Transverse colon (tissue), 4 donors: ENCODE measurements at places on chromosomes 2 and 18. TPM values are rescaled to one million over a fixed set of nuclear protein-coding genes. Genes with fewer than 3 reads are reported as not detected.

EDAR gene
- total RNA-seq: not detected

ESPNL gene
- total RNA-seq: 4.4 TPM

CCBE1 gene
- total RNA-seq: 23.9 TPM

ALPI gene
- 35.8 TPM for total RNA-seq

MAP3K19 gene
- total RNA-seq: not detected

XIRP2 gene
- total RNA-seq: 0.27 TPM

RGPD5 gene
- 8.8 TPM for total RNA-seq

OTOS gene
- not detected for total RNA-seq

- H3K4me1 ChIP-seq: no peaks in the 10 kb centered on the region
- H3K27ac ChIP-seq: no peak overlapping the region
- no peak for DNase-seq
- no peaks in the 10 kb centered on the region for H3K27me3 ChIP-seq
- H3K36me3 ChIP-seq: no peaks in the 10 kb centered on the region
- no peak overlapping the region for H3K4me3 ChIP-seq
Measured at GRCh38 chr2:139080244-139080643, 300.1 kb upstream of the NXPH2 start.

DNA sequence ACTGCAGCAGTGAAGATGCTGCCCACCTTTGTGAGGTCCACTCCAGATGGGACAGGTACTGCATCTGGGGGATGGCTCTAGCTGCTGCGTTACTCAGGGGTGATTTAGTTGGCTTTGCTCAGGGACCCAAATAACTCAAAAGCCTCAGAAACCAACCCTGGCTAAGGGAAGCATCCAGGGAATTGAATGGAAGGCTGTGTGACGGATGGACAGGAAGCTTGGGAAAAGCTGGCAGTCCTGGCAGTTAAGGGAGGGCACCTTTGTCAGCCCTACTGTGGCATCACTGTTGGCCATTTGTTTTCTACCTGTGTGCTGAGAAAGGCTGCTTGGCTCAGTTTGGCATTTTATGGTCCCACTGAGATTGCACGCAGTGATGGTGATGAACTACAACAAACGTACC lies 20.5 kb downstream of the HK2 start:
- no peak for DNase-seq
- peak overlapping the region; percentile 79 for H3K27ac ChIP-seq
- H3K36me3 ChIP-seq: no peaks in the 10 kb centered on the region

DNA sequence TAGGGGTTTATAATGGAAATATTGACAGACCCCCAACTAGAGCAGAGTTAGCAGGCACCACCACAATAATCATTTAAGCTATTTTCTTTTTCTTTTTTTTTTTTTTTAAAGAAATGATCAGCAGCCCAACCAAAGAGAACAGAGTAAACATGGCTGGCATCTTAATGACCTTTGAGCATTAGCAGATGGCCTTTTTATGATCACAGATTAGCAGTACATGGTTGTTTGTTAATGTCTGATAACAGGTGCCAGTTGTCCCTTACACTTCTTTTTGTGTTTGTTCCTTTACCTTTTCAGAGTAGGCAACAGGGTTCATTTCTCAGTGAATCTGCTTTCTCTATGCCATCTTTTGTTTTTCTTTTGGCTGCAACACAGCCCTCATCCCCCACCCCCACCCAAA lies 747.0 kb downstream of the BCL11A start:
- H3K27ac ChIP-seq: no peak overlapping the region
- H3K4me1 ChIP-seq: peaks cover 3% of the 10 kb centered on the region
- H3K27me3 ChIP-seq: no peaks in the 10 kb centered on the region
- no peak overlapping the region for H3K4me3 ChIP-seq
- DNase-seq: no peak

GRCh38 chr2:217248312-217248935 lies 388.6 kb upstream of the TNP1 start:
- H3K27ac ChIP-seq: peak overlapping the region; percentile 87
- no peaks in the 10 kb centered on the region for H3K27me3 ChIP-seq
- peaks cover 3% of the 10 kb centered on the region for H3K4me1 ChIP-seq

DNA sequence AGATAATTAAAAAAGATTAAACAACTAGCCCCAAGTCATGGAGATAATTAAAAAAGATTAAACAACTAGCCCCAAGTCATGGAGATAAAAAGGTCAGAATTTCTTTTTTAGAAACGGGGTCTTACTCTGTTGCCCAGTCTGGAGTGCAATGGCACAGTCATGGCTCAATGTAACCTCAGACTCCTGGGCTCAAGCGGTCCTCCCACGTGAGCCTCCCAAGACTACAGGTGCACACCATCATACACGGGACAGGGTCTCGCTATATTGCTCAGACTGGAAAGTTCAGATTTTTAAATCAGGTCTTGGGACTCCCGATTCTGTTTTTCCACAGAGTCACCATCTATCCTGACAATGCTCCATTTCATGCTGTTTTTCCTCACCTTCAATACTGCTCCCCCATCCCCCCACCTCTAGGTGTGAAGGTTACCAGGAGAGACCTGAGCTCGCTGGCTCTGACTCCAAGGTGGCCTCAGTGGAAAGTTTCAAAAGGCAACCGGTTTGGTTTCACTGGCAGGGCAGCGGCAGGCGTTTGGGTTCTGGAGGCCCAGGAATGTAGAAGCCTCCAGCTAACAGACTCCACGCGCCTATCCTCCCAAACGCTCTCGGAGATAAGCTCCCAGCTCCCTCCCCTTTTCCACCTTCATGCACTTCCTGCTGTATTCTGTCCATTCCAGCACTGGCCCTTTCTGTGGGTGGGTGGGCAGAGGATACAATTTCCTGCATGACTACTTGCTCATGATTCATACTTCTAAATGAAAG lies 2.9 kb upstream of the SEMA4C start:
- no peaks in the 10 kb centered on the region for H3K27me3 ChIP-seq
- H3K4me3 ChIP-seq: no peak overlapping the region
- peaks cover 16% of the 10 kb centered on the region for H3K4me1 ChIP-seq
- no peak overlapping the region for H3K27ac ChIP-seq

DNA sequence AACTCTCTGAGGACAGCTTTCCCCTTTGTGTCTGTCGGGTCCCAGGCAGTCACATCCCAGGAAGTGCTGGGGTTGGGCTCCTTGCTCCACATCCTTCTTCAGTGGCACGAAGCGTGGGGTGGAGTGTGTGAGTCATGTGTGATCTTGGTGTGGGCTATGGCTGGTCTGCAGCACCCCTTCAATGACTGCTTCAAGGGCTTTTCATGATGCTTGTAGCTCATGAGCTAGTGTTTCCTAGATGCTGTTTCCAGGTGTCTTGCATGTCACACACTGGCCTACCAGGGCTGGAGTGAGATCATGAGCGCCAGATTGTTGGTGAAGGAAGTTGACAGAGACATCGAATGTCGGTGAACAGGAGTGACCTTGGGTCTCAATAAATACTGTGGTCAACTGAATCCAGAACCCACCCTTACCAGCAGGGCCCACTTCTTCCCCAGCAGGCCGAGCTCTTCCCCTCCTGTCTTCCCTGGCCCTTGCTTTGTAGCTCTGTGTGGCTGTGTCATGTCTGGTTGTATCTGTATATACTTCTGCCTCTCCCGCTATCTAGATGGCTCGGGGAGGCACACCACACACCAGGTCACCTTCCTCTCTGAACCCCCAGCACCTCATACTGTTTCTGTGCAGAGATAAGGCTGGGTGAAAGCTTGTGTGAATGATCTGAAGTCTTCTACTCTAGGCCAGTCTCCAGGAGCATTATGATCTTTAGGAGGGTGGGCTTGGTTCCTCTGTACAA lies 3.8 kb downstream of the C2orf92 start:
- H3K4me1 ChIP-seq: no peaks in the 10 kb centered on the region
- H3K27ac ChIP-seq: no peak overlapping the region
- no peaks in the 10 kb centered on the region for H3K36me3 ChIP-seq
- DNase-seq: no peak
- no peaks in the 10 kb centered on the region for H3K27me3 ChIP-seq

- peaks cover 63% of the 10 kb centered on the region for H3K27me3 ChIP-seq
- DNase-seq: no peak
- H3K4me1 ChIP-seq: peaks cover 25% of the 10 kb centered on the region
- H3K27ac ChIP-seq: no peak overlapping the region
- peak overlapping the region; percentile 53 for H3K4me3 ChIP-seq
Measured at GRCh38 chr18:36298126-36298741, 721 bp downstream of the FHOD3 start.

GRCh38 chr2:167380555-167380954 lies 492.3 kb downstream of the XIRP2 start:
- no peaks in the 10 kb centered on the region for H3K4me1 ChIP-seq
- DNase-seq: no peak
- no peak overlapping the region for H3K4me3 ChIP-seq

- no peaks in the 10 kb centered on the region for H3K4me1 ChIP-seq
- no peak for DNase-seq
- H3K27ac ChIP-seq: no peak overlapping the region
- H3K4me3 ChIP-seq: no peak overlapping the region
Measured at GRCh38 chr2:31835450-31835849, 175.4 kb downstream of the MEMO1 start.

DNA sequence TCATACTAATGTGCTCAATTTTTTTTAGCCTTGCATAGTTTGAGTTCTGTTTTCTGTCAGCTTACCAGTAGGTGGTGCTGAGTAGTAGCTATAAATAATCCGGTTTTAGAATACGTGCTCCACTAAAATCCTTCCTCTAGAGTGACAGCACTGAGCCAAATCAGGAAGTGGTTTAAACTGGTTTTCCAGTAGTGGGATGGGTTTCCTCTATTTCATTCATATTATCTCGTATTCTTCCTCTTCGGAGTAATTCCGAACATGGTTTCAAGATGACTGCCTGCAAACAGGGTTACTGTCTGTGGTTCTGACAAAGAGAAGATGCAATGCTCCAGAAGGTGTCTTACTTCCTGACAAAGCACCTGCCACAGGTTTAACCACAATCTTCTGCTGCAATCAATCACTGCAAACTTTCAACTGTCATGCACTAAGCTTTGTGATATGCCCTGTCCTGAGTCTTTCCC lies 496.9 kb upstream of the VRK2 start:
- no peaks in the 10 kb centered on the region for H3K36me3 ChIP-seq
- no peak overlapping the region for H3K27ac ChIP-seq
- H3K27me3 ChIP-seq: no peaks in the 10 kb centered on the region
- H3K4me3 ChIP-seq: no peak overlapping the region

- H3K27ac ChIP-seq: no peak overlapping the region
- H3K36me3 ChIP-seq: no peaks in the 10 kb centered on the region
- DNase-seq: no peak
- no peak overlapping the region for H3K4me3 ChIP-seq
- H3K27me3 ChIP-seq: no peaks in the 10 kb centered on the region
- H3K4me1 ChIP-seq: no peaks in the 10 kb centered on the region
Measured at GRCh38 chr18:33558529-33558928, 19.5 kb upstream of the ASXL3 start.

GRCh38 chr2:102258025-102258385 lies 53.4 kb upstream of the IL1RL1 start:
- no peaks in the 10 kb centered on the region for H3K36me3 ChIP-seq
- no peaks in the 10 kb centered on the region for H3K27me3 ChIP-seq
- DNase-seq: no peak
- no peak overlapping the region for H3K4me3 ChIP-seq
- H3K27ac ChIP-seq: no peak overlapping the region

- H3K4me1 ChIP-seq: no peaks in the 10 kb centered on the region
- H3K36me3 ChIP-seq: no peaks in the 10 kb centered on the region
- H3K27ac ChIP-seq: no peak overlapping the region
- DNase-seq: no peak
- no peaks in the 10 kb centered on the region for H3K27me3 ChIP-seq
- H3K4me3 ChIP-seq: no peak overlapping the region
Measured at GRCh38 chr2:52210161-52210560, 1178.2 kb upstream of the NRXN1 start.

- H3K4me1 ChIP-seq: no peaks in the 10 kb centered on the region
- H3K27ac ChIP-seq: no peak overlapping the region
Measured at GRCh38 chr18:43060020-43060419, 55.5 kb downstream of the RIT2 start.

DNA sequence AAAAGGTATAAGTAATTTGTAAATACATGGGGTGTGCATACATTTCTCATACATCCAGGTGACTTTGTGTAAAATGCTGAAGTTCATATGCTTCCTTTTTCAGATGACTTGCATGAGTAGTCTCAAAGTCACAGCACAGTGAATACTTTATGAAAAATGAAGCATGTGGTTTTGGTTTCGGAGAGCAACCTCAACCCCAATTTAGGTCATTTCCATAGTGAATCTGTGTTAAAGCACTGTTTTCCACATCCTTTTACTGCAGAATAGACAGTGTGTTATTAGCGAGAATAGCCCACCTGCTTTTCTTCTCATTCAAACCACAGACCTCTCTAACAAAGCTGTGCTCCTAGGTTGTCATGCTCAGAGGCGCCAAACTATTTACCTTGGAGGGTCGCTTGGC lies 204.4 kb upstream of the RASGRP3 start:
- no peak for DNase-seq
- H3K36me3 ChIP-seq: no peaks in the 10 kb centered on the region
- H3K27me3 ChIP-seq: no peaks in the 10 kb centered on the region
- H3K4me1 ChIP-seq: no peaks in the 10 kb centered on the region

- peak within 1 kb of the TSS; percentile 60 for H3K4me3 ChIP-seq
- H3K27ac ChIP-seq: peak within 1 kb of the TSS; percentile 88
- H3K4me1 ChIP-seq: peaks cover 42% of the 10 kb centered on the region
- no peaks in the 10 kb centered on the region for H3K36me3 ChIP-seq
- H3K27me3 ChIP-seq: peaks cover 89% of the 10 kb centered on the region
- peak; percentile 67 for DNase-seq
Measured at GRCh38 chr18:79395761-79396404, at the start of gene NFATC1. NFATC1 (plus strand) TSS chr18:79395930; CDS start chr18:79396225, 295 bp downstream.

GRCh38 chr2:2107627-2108026 lies 223.4 kb downstream of the MYT1L start:
- no peak for DNase-seq
- no peaks in the 10 kb centered on the region for H3K4me1 ChIP-seq
- no peaks in the 10 kb centered on the region for H3K27me3 ChIP-seq
- H3K4me3 ChIP-seq: no peak overlapping the region
- no peaks in the 10 kb centered on the region for H3K36me3 ChIP-seq

- no peak overlapping the region for H3K27ac ChIP-seq
- no peaks in the 10 kb centered on the region for H3K27me3 ChIP-seq
- DNase-seq: no peak
- H3K4me3 ChIP-seq: no peak overlapping the region
- no peaks in the 10 kb centered on the region for H3K4me1 ChIP-seq
Measured at GRCh38 chr2:19214682-19215391, 143.6 kb downstream of the OSR1 start.

DNA sequence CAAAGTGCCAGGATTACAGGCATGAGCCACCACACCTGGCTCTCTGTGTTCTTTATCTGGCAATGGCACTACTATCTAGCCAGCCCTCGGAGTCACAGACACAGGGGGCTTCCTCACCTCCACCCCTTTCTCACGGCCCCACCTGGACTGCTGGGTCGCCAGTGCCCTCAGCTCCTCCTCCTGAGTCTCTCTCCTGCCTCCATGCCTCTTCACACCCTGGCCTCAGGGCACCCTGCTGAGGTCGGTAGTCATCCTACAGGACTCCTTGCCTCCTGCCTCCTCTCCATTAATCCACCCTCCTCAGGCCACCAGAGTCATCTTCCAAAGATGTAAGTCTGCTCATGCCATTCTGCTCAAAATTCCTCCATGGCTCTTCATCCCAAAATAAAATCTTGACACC lies 8.6 kb upstream of the ASPRV1 start:
- DNase-seq: no peak
- H3K27me3 ChIP-seq: no peaks in the 10 kb centered on the region
- no peak overlapping the region for H3K27ac ChIP-seq
- no peaks in the 10 kb centered on the region for H3K4me1 ChIP-seq
- no peak overlapping the region for H3K4me3 ChIP-seq
- no peaks in the 10 kb centered on the region for H3K36me3 ChIP-seq

- H3K4me3 ChIP-seq: no peak overlapping the region
- H3K27ac ChIP-seq: no peak overlapping the region
- H3K27me3 ChIP-seq: no peaks in the 10 kb centered on the region
- no peak for DNase-seq
- H3K36me3 ChIP-seq: no peaks in the 10 kb centered on the region
Measured at GRCh38 chr18:43392168-43392567, 114.9 kb upstream of the SYT4 start.

- no peak for DNase-seq
- no peak overlapping the region for H3K4me3 ChIP-seq
- no peaks in the 10 kb centered on the region for H3K36me3 ChIP-seq
- no peak overlapping the region for H3K27ac ChIP-seq
Measured at GRCh38 chr2:122328816-122329215, 573.4 kb downstream of the TSN start.
